Activated CD8-positive, alpha-beta memory T cell treated with anti-CD3 and anti-CD28 coated beads for 1 hour (primary cell): ENCODE measurements at places on chromosomes 4 and X.

DNA sequence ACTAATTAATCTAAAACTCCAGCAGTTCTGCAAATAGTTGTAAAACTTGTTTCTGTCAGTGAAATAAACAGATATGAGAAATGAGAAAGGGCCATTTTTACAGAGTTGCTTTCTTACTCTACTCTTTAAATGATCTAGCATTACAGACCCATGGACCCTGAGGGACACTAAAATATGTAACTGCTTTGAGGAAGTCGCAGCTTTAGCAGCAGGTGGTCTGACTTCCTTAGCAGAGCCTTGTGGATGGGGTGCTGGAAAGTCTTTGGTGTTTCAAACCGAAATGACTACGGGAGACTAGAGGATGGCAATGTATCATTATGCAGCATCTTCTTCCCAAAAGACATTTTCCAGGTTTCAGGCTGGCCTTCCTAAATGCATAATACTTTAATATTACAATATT, 18.7 kb downstream of the SHISA3 start:
- no peak for DNase-seq

GRCh38 chr4:103099691-103100392, at the start of gene BDH2:
Gene BDH2 (minus strand): TSS chr4:103099834. CDS start chr4:103096254, 3,580 bp downstream.
- no peak for DNase-seq

DNA sequence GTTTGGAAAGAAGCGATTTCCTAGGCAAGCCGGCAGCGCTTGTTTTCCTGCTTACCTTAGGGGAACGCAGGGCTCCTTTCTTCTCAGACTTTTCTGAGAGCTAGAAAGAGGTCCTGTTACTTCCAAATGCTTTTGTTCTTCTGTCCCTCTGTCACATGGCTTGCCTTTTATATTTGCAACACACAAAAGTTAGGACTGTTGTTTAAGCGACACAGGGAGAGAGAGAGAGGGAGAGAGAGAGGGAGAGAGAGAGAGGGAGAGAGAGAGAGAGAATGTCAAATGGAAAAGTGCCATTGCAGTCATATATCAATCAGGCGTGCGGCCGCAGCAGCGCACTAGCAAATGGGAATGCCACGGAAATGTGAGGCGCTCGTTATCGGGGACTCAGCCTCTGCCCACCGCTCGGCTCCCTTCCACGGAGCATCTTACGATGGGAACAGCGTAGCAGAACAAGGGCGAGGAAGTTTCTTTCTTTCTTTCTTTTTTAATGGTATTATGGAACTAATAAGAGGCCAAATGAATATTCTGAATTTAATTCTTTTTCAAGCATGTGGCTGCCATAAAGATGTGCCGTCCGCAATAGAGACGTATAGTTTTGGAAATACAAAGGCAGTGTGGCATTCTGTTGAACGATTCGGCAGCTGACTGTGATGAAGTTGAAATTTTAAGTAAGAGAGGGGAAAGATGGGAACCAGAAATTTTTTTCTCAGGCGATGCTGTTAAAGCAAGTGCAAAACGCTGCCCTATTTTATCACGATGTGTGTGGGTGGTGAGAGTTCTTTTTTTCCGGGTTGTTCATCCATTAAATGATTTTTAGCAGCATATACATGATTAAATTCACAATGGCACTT, at the start of gene NDP:
Gene NDP, minus strand, starts transcription at position 142 of the 851 bp plus-strand sequence. CDS start 14,745 bp downstream, outside the sequence.
- DNase-seq = no peak

DNA sequence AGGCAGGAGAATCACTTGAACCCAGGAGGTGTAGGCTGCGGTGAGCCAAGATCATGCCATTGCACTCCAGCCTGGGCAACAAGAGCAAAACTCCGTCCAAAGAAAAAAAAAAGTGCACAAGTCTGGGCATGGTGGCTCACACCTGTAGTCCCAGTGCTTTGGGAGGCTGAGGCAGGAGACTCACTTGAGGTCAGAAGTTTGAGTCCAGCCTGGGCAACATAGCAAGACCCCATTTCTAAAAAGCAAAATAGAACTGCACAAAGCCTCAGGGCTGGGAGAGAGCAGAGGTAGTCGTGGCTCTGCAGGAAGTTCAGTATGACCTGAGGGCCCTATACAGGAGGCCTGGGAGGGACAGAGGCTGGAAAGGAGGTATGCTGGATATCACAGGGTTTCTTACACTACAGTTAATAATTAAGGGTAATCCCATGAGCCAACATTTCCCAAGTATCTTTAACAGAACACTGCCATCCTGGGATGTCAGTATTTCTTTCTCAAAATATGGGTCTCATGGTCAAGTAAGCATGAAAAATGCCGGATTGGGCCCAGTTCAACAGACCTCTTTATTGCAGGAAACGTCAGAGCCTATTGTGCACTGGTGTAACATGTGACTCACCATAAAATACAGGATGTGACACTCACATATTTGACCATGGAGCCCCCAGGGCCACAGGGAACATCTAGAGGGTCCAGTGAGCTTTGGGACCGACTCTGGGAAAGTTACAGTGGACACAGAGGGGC, 37.8 kb downstream of the ACSL1 start:
- no peak for DNase-seq

DNA sequence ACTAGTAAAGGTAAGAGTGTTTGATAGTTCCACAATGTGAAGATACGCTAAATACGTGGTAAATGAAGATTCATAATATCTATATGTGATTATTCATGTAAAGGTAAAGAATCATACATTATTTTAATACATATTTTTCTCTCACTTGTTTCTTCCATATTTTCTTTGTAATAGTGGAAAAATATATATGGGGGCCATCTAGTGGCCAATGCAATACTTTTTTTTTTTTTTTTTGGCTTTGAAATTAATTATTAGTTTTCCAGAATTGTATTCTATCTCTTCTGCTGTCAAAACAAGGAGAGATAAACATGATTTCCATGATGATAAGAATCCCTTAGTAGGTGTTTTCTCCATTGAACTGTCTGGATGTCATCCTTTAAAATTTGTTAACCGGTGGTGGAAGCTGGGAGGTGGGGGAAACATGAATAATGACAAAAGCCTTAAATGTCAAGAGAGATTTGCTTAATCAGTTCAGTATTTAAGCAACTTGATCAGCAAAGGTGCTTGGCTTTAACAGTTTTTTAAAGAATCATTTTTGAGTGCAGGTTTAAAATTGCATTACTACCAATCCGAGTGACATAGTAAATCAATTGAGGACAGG, 508.7 kb upstream of the HTR2C start:
- DNase-seq = no peak

GRCh38 chr4:149008415-149009025, 566.3 kb upstream of the NR3C2 start:
- no peak for DNase-seq

DNA sequence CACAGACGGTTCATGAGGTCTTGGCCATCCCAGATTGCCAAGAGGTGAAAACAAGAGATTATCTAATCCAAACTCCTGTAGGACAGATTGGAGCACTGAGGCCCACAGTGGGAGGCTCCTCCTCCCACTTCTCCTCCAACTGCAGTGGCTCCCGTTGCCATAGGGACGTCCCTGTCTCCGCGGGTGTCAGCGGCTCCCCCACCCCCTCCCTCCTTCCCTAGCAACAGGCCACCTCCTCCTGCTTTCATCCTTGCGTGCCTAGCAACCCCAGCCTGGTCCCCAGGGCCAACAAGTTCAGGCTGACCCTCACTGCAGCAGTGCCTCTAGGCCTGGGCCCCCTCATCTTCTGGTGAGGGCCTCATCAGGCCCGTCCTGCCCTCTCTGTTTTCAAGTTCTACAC, 6.8 kb upstream of the IQSEC2 start:
- DNase-seq = no peak

GRCh38 chr4:13521047-13521446, 23.3 kb downstream of the NKX3-2 start:
- DNase-seq = no peak

DNA sequence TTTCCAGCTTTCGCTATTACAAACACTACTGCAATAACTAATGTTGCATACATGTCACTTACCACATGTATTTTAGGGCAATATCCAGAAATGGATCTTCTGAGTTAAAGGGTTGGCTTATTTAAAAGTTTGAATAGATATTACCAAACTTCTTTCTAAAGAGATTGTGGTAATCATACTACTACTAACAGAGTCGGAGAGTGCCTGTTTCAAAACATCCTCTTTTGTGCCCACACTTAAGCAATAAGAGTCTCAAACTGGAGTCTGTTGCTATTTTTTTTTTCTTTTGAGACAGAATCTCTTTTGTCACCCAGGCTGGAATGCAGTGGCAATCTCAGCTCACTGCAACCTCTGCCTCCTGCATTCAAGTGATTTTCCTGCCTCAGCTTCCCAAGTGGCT, 35.8 kb downstream of the FGFBP1 start:
- no peak for DNase-seq

- no peak for DNase-seq
Observed at GRCh38 chr4:141047228-141047884, 85.9 kb downstream of the RNF150 start.

DNA sequence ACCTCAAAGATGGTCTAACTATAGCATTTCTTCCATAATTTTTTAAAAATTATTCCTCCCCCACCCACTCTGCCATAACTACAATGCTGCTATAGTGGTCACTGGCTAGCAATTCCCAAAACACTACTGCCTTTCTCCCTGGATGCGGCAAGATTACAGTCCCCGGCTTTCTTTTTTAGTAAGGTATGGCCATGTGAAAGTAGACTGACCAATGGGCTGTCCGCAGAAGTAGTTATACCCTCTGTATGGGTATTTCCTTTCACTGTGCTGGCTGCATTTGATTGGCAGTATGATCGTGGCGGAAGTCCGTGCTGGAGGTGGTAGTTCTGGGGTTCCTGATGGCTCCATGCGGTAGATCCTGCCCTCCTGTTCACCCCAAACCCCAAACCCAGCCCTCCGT, 166.0 kb downstream of the FBXO8 start:
- no peak for DNase-seq

DNA sequence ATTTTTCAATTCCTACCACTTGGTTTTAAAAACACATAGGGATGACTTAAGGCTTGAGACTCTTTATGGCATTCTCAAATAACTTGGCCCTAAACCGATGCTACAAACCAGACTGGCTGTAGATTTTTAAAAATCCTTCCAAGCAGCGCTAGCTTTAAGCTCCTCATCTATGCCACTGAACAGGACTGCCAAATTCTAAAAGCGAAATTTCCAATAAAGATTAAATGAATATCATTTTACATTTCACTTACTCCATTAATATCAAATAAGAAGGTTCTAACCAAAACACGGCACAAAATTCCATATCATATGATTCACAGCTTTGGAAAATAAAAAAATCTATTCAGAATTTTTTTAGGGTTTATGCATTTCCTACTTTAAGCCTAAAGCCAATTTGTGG, 134.2 kb downstream of the FANCB start:
- no peak for DNase-seq

GRCh38 chr4:106583567-106583966, 215.0 kb upstream of the GIMD1 start:
- no peak for DNase-seq
